Posterior cingulate gyrus (tissue), 11 donors: ENCODE measurements at places on chromosomes 5 and 9.

DNA sequence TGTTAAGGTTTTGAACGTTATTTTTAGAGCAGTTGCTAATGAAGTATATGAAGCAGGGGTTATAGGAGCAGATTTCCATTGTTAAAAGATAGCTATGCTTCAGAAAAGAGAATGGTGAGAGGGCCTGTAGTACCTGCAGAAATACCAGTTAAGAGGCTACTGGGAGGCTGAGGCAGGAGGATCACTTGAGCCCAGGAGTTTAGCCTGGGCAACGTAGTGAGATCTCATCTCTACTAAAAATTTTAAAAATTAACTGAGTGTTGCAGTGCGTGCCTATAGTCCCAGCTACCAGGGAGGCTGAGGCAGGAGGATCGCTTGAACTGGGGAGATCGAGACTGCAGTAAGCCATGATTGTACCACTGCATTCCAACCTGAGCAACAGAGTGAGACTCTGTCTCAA, 148.8 kb downstream of the ZCCHC7 start:
- no peak for DNase-seq

DNA sequence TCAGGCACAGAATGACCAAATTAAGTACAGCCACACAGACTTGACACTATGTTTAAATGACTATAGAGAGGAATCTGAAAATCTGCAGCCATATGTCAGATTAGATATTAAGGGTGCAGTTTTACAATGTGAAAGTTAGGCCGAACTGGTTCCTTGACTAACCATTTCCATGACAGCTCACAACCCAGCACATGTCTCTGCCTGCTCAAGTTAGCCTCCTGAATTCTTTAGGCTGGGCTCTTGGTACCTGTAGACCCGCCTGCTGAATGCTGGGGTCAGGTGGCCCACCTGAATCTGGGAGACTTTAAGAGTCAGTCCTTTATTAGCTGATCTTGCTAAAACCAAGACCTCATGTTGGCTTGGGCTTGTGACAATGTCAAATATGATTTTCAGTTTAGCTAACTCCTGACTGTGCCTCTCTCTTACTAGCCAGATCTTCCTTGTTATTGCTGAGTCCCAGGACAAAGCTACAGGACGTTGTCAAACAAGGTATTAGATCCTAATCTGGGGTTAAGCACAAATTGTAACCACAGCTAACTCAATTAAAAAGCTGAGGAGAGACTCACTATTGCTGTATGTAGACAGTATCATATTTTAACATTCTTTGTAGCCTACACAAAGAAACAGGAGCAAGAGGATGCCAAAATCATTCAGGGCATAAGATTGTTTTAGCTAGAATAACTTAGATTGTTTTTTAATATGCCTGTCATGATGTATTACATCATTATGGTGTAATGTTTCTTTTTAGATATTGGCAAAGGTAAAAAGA, 490.9 kb downstream of the SEMA5A start:
- no peak for DNase-seq

GRCh38 chr5:145160679-145161078, 674.5 kb downstream of the PRELID2 start:
- DNase-seq = no peak

- no peak for DNase-seq
Observed at GRCh38 chr9:105198023-105198422, 46.4 kb upstream of the SLC44A1 start.

DNA sequence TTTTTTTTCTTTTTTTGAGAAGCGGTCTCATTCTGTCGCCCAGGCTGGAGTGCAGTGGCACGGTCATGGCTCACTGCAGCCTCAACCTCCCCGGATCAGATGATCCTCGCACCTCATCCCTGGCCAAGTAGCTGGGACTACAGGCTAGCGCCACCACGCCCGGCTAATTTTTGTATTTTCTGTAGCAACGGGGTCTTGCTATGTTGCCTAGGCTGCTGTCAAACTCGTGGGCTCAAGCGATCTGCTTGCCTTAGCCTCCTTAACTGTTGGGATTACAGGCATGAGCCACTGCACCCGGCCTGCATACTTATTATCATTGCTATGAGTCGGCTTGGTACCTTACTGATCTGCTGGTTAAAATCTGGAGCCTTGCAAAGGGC, 790 bp upstream of the IARS1 start:
- no peak for DNase-seq

GRCh38 chr5:143737062-143737461, 74.9 kb upstream of the HMHB1 start:
- DNase-seq = no peak

- no peak for DNase-seq
Observed at GRCh38 chr5:172952034-172952511, 7.2 kb upstream of the RPL26L1 start.

- no peak for DNase-seq
Observed at GRCh38 chr5:43802651-43803050, 199.7 kb downstream of the NNT start.
